ENCODE measurements at places on chromosomes 16 and 17.

GRCh38 chr16:67683767-67684166 is 17.2 kb downstream of the C16orf86 start:
- DNase-seq = no peak

- no peak for DNase-seq
These were observed 45.9 kb downstream of the DDX19A start for GRCh38 chr16:70392606-70393005.

DNA sequence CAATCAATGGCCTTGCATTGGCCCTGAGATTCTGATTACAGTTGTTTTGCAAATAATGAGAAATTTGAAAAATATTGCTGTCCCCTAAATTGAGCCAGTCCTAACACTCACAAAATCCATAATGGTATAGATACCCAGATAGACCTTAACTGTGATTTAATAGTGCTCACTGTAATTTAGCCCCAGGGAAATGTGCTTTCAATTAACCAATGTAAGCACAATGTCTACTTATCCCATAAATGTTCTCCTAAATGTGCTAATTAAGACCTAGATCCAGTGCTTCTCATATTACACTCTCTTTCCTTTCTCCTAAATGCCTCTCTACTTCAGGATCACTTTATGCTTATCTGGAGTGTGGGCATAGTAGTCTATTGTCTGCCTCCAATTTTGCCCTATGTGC is 417.8 kb upstream of the CCL2 start:
- DNase-seq = no peak

GRCh38 chr16:7962091-7962879 is 628.0 kb downstream of the TMEM114 start:
- DNase-seq = no peak

- DNase-seq = no peak
These were observed 3.6 kb downstream of the LRRC75A start for GRCh38 chr17:16488186-16488967.

- DNase-seq = peak; percentile 28
These were observed 12.0 kb downstream of the CRLF3 start for GRCh38 chr17:30812218-30813177.
